ENCODE measurements at places on chromosomes 11 and 22. TPM values are rescaled to one million over a fixed set of nuclear protein-coding genes. Genes with fewer than 3 reads are reported as not detected.

The OR5M10 gene
- total RNA-seq, result not detected

The OR52J3 gene
- not detected for total RNA-seq

The GRM5 gene
- not detected for total RNA-seq

The NAV2 gene
- 0.42 TPM for total RNA-seq

The MOV10L1 gene
- not detected for total RNA-seq

The PANX3 gene
- total RNA-seq, result not detected

The DGAT2 gene
- 5.5 TPM for total RNA-seq

The CCDC87 gene
- 0.21 TPM for total RNA-seq

The BTBD18 gene
- not detected for total RNA-seq

The OR5B12 gene
- total RNA-seq, result not detected

The DDIAS gene
- total RNA-seq, result 0.94 TPM

The APLNR gene
- total RNA-seq, result not detected

The ARHGAP8 gene
- 5.4 TPM for total RNA-seq

The ZBTB16 gene
- total RNA-seq, result 23.3 TPM

The TRIM29 gene
- total RNA-seq, result not detected

The OR10W1 gene
- not detected for total RNA-seq

The OR51V1 gene
- not detected for total RNA-seq

The PGM2L1 gene
- total RNA-seq, result 3.5 TPM

The YPEL4 gene
- total RNA-seq, result 1.3 TPM

The DNAJB7 gene
- not detected for total RNA-seq

The OR51B5 gene
- 0.31 TPM for total RNA-seq

The OR51A2 gene
- total RNA-seq, result not detected

The MRE11 gene
- 13.4 TPM for total RNA-seq

The FLRT1 gene
- not detected for total RNA-seq

The DRD4 gene
- total RNA-seq, result 0.10 TPM

The PLEKHA7 gene
- total RNA-seq, result 1.7 TPM

The OR52I2 gene
- not detected for total RNA-seq

The CECR2 gene
- 0.10 TPM for total RNA-seq

The CRYBB3 gene
- total RNA-seq, result not detected

The MMP27 gene
- total RNA-seq, result not detected

The PRMT3 gene
- 15.8 TPM for total RNA-seq

The CHADL gene
- total RNA-seq, result 1.5 TPM

The OTOG gene
- not detected for total RNA-seq

The SCUBE2 gene
- not detected for total RNA-seq

The MS4A6E gene
- not detected for total RNA-seq

The TSSC4 gene
- total RNA-seq, result 29.7 TPM

The ANO1 gene
- total RNA-seq, result not detected

The SCGB1D2 gene
- not detected for total RNA-seq

The HSPA8 gene
- 1,405 TPM for total RNA-seq

The RASD2 gene
- 0.52 TPM for total RNA-seq

The GRIA4 gene
- not detected for total RNA-seq

The SLC25A18 gene
- total RNA-seq, result not detected

The CARD16 gene
- total RNA-seq, result 78.7 TPM

The C11orf86 gene
- total RNA-seq, result not detected

The CCDC90B gene
- total RNA-seq, result 44.6 TPM

The NRXN2 gene
- 0.73 TPM for total RNA-seq

The KCNQ1 gene
- 12.7 TPM for total RNA-seq

The CCDC73 gene
- total RNA-seq, result not detected

The DLG2 gene
- total RNA-seq, result 1.6 TPM

The LDLRAD3 gene
- 3.1 TPM for total RNA-seq

The MPEG1 gene
- 84.1 TPM for total RNA-seq

Measured in mononuclear cell (primary cell).